ENCODE measurements at places on chromosomes 7 and 10.

DNA sequence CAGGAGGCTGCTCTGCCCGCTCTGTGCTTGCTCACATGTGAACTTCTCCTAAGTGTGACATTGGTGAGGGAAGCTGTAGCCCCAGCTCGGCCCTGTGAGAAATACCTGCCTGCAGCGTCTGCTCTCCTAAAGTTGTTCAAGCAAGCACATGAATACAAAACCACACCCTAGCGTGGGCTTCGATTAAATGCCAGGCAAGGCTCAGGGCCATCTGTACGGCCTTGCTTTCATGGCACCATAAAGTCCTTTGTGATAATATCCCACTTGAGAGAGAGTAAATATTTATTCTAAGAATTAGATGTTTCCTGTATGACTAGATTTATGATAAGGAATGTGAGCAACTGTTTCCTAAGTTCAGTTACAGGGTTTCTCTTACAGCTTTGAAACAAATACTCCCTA is 262.8 kb upstream of the KLF14 start:
- no peak for DNase-seq

GRCh38 chr7:85693326-85693725 is 506.5 kb upstream of the SEMA3D start:
- no peak for DNase-seq

DNA sequence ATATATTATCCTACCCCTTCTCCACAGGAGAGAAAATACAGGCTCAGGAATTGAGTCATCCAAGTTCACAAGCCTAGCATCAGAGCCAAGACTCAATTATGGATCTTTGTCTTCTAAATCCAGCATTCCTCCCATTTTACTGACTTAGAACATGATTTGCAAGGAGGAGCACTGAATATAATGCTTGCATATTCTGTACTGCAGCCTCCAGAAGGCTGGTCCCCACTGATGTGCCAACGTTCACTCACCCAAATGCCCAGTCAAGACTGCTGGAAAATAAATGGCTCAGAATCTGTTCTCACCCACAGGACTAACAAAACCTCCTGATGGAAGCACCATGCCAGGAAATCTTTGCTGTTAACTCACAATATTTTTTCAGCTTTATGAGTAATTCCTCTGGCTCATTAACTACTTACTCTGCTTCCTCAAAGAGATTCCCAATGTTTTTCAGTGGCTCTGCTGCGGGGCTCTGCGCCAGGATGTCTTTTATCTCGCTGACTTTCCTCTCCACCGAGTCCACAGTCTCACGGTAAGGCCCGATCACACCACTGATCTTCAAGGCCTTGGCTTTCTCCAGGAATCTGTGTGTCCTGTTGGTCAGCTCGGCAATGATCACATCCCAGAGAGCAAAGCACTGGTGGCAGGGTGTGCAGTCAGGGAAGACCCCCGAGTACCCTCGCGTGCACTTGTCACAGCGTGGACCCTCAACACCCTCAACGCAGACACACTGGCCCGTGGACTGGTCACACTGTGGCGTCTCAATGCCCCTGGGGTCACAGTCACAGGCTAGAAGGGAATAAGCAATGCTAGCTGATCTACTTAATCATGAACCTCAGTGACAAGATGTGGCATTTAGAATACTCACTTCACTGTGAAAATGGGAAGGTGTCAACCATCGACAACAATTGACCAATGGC is 48.8 kb downstream of the DLD start:
- DNase-seq = no peak

- no peak for DNase-seq
Observed at GRCh38 chr10:88523739-88524400, 59.2 kb downstream of the RNLS start.

- DNase-seq = peak; percentile 10
Observed at GRCh38 chr7:131067220-131067619, 260.5 kb upstream of the MKLN1 start.

DNA sequence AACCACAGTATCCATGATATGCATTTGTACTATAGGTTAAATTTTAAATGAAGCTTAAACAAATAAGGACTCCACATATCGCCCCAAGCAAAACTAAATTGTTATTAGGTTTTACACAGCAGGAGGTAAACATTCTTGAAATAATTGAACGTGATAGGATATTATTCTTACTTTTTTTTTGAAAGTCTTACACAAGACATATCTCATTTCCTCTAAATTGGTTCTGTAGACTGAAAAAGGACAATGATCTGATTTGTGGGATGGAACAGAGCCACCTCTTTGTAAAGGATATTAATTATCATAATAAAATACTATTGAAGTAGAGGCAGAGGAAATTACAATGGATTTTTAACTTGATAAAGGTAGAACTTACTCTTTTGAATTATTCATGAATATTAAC is 155.1 kb upstream of the SEMA3D start:
- no peak for DNase-seq
